Stimulated activated CD8-positive, alpha-beta memory T cell treated with anti-CD3 and anti-CD28 coated beads, Interleukin-15, amount 100 ng/mL, for 4 hours (primary cell): ENCODE measurements at places on chromosomes 1 and 21.

GRCh38 chr1:228955691-228956090, 220.4 kb downstream of the RHOU start:
- DNase-seq = no peak

DNA sequence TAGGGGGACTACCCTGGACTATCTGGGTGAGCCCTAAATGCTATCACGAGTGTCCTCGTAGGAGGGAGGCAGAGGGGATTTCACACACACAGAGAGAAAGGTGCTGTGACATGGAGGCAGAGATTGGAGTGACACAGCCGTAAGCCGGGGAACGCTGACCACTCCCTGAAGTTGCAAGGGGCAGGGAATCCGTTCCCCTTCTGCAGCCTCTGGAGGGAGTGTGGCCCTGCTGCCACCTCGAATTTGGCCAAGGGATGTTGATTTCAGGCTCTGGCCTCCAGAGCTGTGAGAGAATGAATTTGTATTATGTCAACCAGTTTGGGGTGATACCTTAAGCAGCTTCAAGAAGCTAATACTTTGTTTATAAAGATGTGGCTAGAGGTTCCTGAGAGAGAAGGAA, 137.7 kb downstream of the ACTL8 start:
- no peak for DNase-seq

GRCh38 chr1:211484755-211485479, 7.0 kb downstream of the RD3 start:
- no peak for DNase-seq

- no peak for DNase-seq
These were observed 68.0 kb downstream of the USP25 start for GRCh38 chr21:15797577-15798363.

- no peak for DNase-seq
These were observed 3.4 kb upstream of the MYBPH start for GRCh38 chr1:203178821-203179666.

DNA sequence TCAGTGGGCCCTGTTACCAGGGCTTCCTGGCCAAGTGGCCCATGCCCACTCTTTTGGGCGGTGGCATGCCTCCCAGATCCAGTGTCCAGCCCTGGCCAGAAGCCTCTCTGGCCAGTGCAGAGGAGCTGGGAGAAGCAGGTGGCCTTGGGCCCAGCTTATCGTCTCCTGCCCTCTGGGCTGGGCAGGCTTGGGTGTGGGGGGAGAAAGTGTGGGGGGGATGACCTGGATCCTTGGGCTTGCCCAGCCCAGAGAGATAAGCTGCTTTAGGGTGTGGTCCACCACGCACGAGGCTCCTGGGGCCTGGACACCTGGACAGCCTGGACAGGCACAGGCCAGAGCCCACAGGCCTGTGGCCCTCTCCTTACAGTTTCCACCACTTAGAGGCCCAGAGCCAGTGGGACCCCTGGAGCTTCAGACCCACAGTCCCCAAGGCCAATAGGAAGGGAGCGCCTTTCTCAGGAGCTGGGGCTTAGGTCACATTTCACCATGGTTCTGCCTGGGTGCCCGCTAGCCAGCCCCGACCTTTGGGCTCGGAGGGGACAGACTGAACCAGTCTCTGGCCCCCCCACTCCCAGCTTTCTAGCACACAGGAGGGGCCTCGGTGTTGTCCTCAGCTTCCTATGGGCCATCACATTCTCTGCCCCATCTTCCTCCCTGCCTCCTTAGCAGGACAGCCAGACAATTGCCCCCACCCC, 1.8 kb downstream of the ESPN start:
- no peak for DNase-seq

GRCh38 chr21:35333831-35334618, 284.9 kb upstream of the RUNX1 start:
- DNase-seq = no peak
